ENCODE measurements at places on chromosomes 4 and X.

DNA sequence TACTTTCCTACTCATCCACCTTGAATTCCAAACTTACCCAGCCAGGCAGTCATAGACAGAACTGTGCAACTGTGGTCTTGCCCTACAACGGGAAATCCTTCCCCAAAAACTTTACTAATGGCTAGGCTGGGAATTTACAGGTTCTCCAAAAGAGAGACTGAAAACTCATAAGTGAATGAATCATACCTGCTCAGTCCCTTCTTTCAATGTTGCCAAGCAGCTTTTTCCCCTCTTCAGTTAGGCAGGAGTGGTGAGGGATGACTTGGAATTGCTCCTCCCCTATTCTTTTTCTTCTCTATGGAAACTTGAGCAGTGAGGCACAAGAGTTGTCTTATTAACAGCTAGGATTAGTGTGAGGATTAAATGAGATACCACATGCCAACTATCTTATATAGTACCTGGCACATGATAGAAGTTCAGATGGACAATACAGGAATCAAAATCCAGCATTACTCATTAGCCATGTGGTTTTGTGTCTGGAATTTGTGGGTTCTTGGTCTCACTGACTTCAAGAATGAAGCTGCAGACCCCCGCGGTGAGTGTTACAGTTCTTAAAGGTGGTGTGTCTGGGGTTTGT, 105.9 kb downstream of the TEX13A start:
- no peak for DNase-seq

DNA sequence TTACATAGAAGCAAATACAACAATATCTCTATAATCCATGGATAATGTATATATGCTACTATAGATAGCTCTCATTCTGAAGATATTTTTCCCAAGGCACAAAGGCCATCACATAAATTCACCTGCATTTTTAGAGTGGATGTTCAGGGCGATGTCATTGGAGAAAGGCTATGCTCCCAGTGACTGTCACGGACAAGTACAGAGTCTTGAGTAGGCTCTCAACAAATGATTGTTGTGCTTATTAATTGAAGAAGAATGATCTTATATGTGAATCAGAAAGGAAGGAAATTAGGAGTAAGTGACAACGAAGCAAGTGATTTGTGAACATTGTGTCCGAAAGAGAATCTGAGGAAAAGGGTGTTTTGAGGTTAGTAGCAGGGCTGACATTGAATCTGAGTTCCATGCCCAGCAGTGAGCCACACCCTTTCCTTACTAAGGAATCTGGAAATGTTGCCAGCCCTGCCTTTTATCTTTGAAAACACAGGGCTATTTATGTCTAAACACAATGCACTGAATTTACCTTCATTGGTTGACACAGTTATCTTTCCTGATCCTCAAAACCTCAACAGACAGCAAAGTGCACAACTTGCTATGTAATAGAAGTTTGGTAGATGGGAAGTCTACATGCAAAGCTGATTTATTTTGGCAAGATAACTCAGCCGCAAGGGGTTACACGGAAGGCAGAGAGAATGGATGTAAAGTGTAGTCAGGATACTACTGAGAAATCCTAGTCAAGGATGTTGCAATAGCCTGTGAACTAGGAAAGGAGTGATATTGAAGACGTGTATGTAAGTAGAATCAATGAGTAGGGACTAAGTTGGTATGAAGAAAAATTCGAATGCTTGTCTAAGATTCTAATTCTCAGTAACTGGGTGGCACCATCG, 50.4 kb downstream of the SORBS2 start:
- no peak for DNase-seq

- no peak for DNase-seq
Observed at GRCh38 chr4:170089668-170090351, at the start of gene AADAT. Gene AADAT (minus strand): TSS chr4:170089956. CDS start chr4:170089690, 266 bp downstream.

DNA sequence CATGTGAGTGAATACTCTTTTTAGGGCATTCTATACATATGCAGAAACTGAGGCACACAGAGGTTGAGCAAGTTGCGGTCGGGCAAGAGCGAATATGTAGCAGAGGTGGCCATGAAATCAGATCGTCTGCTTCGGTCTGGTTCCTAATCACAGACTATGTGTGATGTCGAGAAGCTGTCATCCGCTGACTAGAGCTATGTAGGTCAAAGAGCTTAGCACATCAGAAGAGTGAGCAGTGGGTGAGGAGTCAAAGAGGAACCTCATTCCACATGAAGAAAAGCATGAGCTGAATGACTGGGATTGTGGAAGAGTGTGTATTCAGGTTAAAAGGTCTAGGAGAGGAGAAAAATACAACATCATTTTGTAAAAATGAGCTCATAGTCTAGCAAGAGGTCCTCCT, 19.0 kb downstream of the GAB3 start:
- no peak for DNase-seq

GRCh38 chr4:6888506-6889071, 21.0 kb upstream of the TBC1D14 start:
- DNase-seq = no peak
